Activated CD4-positive, alpha-beta T cell treated with anti-CD3 and anti-CD28 coated beads for 4 hours (primary cell): ENCODE measurements at places on chromosomes 12 and 14.

DNA sequence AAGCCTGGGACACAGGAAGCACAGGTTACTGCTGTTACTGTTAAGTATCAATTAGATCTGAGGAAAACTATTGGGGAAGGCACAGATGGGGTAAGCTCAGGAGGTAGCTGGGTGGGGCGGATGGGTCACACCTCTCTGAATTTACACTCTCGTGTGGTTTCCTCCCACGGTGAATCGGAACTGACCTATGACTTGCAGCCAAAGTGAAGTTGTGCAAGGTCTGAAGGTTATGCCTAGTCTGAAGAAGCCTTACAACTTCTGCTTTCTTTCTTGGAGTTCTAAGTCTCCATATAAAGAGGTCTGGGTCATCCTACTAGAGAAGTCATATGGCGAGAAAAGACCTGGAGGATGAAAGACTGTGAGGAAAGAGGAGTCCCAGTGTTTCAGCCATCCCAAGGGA lies 25.6 kb upstream of the GPATCH2L start:
- DNase-seq: no peak

DNA sequence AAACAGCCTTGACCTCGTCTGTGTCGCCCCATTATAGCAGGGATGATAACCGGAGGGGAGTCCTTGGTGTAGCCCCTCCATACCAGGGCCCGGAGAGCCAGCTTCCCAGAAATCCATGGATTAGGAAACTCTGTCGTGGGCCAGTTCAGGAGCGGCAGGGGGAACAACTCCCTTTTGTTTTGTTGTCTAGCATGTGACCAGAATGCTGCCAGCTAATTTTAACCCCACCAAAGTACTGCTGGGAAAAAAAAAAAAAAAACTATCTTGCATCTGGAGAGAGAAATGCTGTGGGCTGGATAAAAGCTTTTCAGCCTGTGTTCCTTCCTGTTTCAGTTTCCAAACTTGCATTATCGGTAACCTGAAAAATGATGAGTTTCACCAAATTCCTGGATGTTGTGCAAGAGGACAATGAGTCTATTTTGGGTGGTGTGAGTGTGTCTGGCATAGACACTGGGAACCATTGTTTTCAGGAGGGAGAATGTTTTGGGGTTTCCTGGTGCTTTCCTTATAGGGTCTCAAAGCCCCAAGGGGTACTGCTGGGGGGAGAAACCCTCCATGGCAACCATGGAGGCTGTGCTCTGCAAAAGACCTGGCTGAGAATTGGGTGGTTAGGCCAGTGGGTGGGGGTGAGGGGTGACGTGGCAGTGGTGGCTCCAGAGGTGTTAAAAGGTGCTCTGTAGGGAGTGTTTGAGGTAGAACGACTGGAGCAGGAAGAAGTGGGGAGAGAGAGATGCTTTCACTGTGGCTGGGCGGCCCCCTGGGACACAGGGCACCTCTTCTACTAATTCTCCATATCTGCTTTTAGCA lies 14.9 kb upstream of the IRF2BPL start:
- DNase-seq: peak; percentile 45

- DNase-seq: no peak
Measured at GRCh38 chr14:70086685-70087379, 101.9 kb downstream of the SLC8A3 start.

GRCh38 chr12:127245437-127245836 lies 1021.5 kb upstream of the TMEM132C start:
- no peak for DNase-seq

GRCh38 chr14:61568572-61569011 lies 126.7 kb upstream of the HIF1A start:
- peak; percentile 67 for DNase-seq

DNA sequence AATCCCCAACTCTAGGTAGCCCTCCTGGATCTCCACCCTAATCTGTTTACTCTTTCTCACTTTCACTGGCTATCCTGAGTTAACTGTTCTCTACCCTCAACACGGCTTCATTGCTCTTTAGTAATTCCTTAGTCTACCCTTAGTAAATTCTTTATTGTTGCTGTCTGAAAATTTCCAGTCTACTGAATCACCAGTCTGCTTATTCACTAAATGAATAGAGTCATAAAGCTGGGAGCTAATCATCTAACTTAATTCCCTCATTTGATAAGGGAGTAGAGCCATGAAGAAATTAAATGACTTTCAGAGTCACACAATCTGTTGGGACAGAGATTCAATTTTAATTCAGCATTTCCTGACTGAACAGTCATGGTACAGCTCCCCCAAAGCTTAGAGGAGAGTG lies 36.5 kb downstream of the YEATS4 start:
- DNase-seq: no peak

- no peak for DNase-seq
Measured at GRCh38 chr14:33454022-33454595, 496.8 kb downstream of the EGLN3 start.

- DNase-seq: no peak
Measured at GRCh38 chr12:46358791-46359666, 13.5 kb downstream of the SLC38A2 start.

DNA sequence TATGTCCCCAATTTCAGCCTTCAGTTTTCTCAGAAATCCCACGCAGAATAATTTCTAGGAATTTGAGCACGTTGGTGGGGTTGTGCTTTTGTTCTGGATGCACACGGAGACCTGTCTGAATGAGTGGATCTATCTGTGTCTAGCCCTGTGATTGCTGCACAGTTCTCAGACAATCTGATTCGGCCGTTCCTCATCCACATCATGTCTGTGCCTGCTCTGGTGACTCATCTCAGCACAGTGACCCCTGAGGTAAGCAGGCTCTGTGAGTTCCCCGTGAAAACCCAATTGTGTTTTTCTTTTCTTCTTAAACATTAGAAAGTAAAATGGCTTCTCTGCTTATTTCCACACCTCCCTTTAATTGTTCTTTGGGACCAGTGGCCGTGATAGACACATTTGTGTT lies 20.2 kb downstream of the UBE3B start:
- no peak for DNase-seq

DNA sequence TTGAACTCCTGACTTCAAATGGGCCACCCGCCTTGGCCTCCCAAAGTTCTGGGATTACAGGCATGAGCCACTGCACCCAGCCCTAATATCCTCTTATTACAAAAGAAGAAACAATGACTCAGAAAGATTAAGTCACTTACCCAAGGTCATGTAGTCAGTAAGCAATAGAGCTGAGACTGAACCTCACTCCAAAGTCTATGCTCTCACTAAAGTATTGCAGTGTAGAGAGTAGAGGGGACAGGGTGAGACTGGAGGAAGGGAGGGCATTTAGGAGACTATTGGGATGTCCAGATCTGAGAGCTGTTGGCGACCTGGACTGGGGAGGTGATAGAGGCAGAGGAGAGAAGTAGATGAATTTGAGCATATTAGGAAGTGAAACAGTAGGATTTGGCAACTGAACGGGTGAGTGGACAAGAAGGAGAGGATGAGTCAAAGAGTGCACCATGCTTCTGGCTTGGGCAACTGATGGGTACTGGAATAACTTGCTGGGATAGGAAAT lies 11.8 kb downstream of the P2RX7 start:
- DNase-seq: no peak

GRCh38 chr12:75592086-75592485 lies 80.7 kb upstream of the KRR1 start:
- no peak for DNase-seq

GRCh38 chr12:98154850-98155249 lies 360.5 kb upstream of the TMPO start:
- DNase-seq: no peak

DNA sequence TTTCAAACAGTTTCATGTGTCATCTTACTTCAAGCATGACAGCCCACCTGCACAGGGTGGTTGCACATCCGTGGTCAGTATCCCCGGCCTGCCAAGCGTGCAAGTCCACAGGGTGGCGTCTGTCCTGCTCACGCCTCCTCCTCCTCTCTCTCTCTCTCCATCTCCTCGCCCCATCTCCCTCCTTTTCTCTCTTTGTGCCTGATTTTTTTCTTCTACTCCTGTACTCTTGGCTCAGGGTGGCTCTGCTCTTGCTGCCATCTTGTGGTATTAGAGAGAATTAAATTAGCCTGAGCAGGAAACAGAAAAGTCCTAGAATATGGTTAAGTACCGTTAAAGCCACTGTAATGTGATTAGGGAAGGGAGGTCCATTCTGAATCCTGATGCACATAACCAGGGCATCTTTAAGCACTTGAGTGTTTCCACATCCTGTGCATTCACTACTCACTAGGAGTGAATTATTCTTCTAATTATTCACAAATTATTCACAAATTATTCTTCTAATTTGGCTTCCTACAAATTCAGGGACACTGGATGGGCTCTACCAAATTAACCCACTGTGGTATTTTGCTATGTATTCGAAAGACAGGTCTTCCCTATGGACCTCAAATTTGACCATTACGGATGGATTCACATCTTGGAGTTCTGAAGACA lies 25.5 kb upstream of the DTX1 start:
- no peak for DNase-seq

GRCh38 chr14:73235531-73236155 lies 1.7 kb upstream of the PAPLN start:
- DNase-seq: no peak

DNA sequence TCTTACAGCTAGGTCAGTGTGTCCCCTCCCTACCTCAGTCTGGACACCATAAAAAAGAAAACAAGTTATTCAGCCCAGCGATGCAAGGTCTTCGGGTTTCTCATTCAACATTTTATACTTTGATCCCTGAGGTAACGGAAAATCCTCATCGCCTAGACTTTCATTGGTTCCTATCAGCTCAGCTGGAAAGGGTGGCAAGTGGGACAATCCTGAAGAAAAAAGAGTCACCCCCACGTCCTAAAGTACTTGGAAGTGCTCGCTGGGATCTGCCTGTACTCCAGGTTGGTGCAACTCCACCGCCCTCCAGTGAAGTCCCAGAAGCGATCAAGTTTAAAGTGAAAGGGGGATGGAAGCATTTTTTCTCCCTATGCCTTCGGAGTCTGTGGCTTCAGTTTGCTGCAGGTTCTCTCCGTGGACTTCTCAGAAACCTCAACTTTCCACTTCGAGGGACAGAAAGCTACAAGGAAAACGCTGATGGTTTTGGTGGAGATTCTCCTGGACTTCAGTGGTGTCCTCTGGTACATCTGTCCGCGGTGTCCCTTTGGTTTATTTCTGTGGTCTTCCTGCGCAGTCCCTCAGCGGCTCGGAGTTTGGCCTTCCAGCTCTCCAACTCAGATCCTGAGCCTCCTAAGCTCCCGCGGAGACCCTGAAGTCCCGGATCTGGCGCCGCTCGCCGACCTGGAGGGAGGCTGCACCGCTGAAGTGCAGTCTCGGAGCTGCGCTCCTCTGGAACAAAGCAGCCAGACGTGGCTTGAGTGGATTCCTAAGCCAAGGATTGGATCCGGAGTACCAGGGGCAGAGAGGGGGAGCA lies 1.8 kb upstream of the LRFN5 start:
- no peak for DNase-seq

GRCh38 chr12:5318874-5319273 lies 113.0 kb upstream of the NTF3 start:
- no peak for DNase-seq

DNA sequence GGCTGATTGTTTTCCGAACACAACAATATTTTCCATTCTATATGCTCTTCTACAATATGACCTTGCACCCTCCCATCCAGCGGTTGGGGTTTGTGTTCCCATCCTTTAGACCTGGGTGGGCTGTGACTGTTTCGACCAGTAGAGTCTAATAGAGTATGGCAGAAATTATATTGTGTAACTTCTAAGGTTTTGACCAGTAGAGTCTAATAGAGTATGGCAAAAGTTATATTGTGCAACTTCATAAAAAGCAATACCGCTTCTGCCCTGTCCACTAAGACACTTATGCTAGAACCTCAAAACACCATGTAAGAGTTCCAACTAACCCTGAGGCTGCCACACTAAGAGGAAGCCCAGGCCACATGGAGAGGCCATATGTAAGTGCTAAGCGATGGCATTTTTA lies 719.7 kb upstream of the TBX3 start:
- DNase-seq: no peak

GRCh38 chr14:59268011-59268410 lies 79.5 kb downstream of the DAAM1 start:
- no peak for DNase-seq

DNA sequence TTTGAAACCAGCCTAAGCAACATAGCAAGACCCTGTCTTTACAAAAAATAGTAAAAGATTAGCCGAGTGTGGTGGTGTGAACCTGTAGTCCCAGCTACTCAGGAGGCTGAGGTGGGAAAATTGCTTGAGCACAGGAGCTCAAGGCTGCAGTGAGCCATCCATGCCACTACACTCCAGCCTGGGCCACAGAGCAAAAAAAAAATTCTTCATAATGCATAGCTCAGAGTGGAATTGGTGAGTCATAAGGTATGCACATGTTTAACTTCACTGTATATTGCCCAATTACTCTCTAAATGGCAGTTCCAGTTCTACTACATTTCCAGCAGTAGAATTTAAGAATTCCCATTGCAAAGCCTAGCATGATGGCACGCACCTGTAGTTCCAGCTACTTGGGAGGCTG lies 26.8 kb upstream of the CLIP1 start:
- DNase-seq: no peak

DNA sequence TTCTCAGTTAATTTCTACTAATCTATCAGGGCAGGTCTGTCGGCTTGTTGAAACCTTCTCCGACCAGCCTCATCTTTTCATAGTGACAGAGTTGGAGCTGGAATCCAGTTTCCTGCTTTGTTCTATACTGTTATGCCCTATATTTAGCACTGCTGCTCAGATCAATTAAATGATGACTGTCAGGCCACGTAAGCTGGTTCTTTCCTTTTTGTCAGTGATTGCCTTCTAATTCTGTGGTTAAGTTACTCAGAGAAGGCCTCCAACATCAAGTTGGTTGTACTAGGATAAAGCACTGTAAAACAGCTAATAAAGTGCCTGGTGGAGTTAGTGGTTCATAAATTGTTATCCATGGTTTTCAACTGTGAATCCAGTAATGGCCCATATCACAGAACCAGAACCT lies 22.6 kb downstream of the DERA start:
- no peak for DNase-seq

DNA sequence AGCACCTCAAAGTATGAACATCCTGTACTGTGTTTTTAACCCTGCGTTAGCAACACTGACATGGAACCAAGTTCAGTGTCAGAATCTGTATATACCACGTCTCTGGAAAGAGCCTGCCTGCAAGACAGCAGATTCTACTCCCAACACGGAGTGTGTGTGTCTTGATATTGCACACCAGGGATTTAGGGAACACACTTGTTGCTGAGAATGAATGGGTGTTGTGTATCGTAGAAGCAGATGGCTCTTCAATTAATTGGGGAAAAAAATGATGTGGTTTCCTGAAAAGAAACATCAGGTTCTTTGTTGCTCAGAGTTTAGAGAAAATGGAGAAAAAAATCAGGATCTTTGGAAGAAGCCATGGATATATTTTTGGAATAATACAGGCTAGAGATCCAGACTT lies 170.8 kb downstream of the EGLN3 start:
- DNase-seq: no peak

GRCh38 chr14:93269341-93270068 lies 62.4 kb downstream of the UBR7 start:
- no peak for DNase-seq

- no peak for DNase-seq
Measured at GRCh38 chr12:104473374-104473983, 16.7 kb downstream of the CHST11 start.

- no peak for DNase-seq
Measured at GRCh38 chr14:68084256-68084655, 264.7 kb downstream of the RAD51B start.

GRCh38 chr12:120738252-120739030 lies 12.8 kb downstream of the ACADS start:
- DNase-seq: no peak
